ENCODE measurements at places on chromosomes 5 and 9. TPM values are rescaled to one million over a fixed set of nuclear protein-coding genes. Genes with fewer than 3 reads are reported as not detected.

LCN9 gene
- not detected for total RNA-seq

PCDHGA3 gene
- total RNA-seq = 0.57 TPM

DNAJC21 gene
- total RNA-seq = 18.9 TPM

STPG3 gene
- total RNA-seq = not detected

CCL27 gene
- total RNA-seq = not detected

Measured in LHCN-M2 (cell line).